ENCODE measurements at places on chromosomes 11 and 22.

GRCh38 chr11:119282495-119282894 lies 34.4 kb downstream of the MCAM start:
- no peak for DNase-seq

- no peak for DNase-seq
Observed at GRCh38 chr11:96014217-96014616, 90.3 kb upstream of the MTMR2 start.

- DNase-seq, result no peak
Observed at GRCh38 chr11:72396041-72396440, 38.3 kb downstream of the CLPB start.

DNA sequence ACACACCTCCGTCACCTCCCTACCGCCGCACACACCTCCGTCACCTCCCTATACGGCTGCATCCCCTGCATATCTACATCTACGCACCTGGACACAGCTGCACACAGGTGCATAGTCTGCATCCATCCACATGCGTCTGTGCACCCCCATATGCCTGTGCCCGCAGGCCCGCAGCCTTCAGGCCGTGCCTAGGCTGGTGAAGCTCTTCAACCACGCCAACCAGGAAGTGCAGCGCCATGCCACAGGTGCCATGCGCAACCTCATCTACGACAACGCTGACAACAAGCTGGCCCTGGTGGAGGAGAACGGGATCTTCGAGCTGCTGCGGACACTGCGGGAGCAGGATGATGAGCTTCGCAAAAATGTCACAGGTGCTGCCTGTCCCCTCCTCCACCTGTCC lies 4.8 kb downstream of the PKP3 start:
- DNase-seq, result no peak

DNA sequence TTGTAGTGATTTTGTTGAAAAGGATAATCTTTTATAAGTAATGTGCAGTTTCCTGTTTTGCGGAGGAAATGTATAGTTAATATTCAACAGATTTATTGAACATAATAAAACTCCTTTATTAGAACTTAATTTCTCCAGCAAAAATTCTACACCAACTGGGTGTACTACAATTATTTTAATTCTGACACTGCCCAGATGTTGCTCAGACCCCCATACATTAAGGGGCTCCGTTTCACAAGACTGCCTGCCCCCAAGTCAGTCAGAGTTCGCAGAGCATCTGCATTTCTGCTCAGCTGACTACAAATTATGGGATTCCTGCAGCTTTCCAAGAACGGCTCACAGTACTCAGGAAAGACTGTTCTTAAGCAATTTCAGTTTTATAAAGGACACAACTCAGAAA lies 6.2 kb downstream of the CEP57 start:
- DNase-seq, result no peak

DNA sequence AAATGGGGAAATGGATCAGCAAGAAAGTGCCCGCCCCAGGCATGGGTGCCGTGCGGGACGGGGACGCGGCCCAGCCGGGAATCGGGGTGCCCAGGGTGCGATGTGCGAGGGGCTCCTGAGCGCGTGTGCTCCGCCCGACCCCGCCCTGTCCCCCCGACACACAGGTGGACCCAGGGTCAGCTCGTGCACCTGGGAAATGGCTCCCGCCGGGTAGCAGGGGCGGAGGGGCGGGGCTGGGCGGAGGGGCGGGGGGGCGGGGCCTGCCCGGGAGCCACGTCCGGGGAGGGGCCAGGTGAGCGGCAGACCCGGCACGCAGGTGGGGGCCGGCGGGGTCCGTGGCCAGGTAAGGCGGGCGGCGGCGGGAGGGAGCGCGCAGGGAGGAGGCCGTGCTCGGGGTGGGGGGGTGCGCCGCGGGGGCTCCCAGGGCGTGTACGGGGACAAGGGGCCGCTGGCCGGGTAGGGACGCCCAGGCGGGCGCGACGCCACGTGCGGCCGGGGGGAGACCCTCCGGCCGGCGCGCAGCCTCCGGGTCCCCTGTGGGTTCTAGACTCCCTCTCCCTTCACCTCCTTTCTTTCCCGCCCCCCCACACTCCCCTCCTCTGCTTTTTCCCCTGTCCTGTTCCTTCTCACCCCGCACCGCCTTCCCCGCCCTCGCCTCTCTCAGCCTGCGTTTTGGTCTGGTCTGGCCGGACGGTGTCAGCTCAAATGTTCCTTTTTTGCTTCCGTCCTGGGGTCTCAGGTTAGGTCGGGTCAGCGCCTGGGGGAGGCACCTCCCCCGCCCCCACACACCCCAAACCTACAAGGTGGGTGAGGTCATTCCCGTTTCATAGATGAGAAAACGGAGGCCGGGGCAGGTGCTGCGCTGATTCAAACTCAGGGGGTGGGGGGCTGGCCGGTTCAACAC lies at the start of gene ARHGAP8:
Gene ARHGAP8 (plus strand): TSS at position 291 of the 904 bp plus-strand sequence. CDS start 33,953 bp downstream, outside the sequence.
- DNase-seq, result no peak

DNA sequence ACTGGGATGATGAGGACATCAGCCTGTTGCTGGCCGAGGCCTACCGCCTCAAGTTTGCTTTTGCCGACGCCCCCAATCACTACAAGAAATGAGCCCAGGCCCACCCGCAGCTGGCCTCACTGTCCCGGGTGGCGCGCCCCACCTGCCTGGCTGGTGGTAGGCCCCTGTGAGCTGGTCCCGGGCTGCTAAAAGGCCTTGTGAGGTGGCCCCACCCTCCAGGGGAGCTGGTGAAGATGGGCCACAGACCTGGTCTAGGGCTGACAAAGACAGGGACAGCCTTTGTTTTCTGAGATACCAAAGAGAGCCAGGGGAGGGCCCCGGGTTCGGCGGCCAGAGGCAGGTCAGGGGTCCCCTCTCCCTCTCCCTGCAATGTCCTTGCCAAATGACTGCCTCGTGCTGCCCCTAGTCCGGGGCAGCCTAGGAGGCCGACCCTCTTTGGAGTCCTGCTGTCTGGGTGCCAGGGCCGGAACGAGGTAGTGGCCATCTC lies 411.1 kb downstream of the TBC1D22A start:
- no peak for DNase-seq

GRCh38 chr22:44639891-44640617 lies 62.0 kb upstream of the PRR5 start:
- DNase-seq, result no peak

GRCh38 chr11:134355136-134355535 lies 23.3 kb downstream of the GLB1L2 start:
- DNase-seq, result no peak

DNA sequence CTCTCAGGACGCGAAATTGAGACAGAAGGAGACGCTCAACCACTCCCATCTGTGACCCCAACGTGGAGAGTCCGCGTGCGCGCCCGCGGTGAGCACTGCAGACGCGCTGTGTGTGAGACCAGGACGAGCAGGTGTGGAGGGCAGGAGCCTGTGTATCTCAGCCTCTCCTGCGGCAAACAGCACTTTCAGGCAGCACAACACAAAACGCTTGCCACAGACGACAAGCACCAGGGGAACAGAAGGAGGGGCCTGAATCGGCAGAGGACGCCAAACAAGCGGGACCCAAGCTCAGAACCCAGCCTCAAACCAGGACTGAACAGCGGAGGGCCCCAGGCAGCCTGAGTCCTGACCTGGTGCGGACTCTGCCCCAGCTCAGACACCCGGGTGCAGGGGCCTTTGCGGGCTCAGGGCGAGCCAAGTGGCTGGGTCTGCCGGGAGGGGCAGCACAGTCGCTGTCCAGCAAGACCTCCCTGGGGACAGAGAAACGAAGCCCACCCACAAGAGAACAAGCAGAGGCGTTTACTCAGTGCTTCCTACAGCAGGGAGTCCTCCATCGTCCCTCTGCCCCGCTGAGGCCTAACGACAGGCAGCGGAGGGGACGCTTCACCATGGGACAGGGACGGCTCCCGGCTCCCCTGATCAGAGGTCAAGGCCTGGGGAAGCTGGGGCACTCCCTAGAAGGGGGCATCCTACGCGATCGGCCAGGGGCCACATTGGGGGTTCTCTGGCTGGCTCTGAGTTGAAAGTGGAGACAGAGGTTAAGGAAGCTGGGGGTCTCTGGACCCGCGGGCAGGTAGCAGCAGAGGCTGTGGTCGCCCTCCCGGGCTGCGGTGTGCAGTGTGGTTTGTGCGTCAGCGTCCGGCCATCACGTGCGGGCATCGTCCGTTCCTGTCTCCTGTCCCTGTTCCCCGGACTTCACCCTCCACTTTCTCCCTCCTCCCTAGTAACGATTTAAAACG lies 560.8 kb downstream of the BRD1 start:
- DNase-seq, result no peak

DNA sequence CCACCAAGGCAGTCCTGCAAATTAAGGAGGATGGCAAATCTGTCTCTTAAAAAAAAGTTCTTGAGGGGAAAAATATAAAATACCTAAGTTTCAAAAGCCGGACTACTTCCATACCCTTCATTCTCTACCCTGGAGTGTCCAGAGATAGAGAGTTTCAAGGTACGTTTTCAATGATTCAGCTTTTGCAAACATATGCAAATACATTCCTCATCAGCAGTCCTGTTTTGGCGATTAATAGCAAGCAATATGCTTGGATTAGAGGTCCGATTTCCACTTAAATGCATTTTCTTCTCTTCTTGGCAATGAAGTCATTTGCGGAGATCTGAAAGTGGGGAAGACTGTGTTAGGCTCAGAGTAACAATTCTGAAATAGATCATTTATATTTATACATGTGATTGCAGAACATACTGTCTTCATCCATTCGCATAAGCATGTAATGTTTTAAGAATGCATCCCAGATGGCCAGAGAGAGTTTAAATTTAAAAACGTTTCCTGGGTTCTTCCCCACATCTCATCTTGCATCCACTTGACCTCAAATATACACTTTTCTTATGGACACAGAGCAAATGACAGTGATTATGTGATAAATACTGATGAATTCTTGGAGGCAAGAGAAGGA lies 13.8 kb upstream of the TFIP11 start:
- DNase-seq, result no peak

- DNase-seq, result no peak
Observed at GRCh38 chr11:92830377-92831155, 138.9 kb upstream of the MTNR1B start.

- no peak for DNase-seq
Observed at GRCh38 chr11:2777386-2777785, 77.6 kb upstream of the KCNQ1OT1 start.

- DNase-seq, result no peak
Observed at GRCh38 chr11:67119585-67120391, 725 bp downstream of the KDM2A start.

DNA sequence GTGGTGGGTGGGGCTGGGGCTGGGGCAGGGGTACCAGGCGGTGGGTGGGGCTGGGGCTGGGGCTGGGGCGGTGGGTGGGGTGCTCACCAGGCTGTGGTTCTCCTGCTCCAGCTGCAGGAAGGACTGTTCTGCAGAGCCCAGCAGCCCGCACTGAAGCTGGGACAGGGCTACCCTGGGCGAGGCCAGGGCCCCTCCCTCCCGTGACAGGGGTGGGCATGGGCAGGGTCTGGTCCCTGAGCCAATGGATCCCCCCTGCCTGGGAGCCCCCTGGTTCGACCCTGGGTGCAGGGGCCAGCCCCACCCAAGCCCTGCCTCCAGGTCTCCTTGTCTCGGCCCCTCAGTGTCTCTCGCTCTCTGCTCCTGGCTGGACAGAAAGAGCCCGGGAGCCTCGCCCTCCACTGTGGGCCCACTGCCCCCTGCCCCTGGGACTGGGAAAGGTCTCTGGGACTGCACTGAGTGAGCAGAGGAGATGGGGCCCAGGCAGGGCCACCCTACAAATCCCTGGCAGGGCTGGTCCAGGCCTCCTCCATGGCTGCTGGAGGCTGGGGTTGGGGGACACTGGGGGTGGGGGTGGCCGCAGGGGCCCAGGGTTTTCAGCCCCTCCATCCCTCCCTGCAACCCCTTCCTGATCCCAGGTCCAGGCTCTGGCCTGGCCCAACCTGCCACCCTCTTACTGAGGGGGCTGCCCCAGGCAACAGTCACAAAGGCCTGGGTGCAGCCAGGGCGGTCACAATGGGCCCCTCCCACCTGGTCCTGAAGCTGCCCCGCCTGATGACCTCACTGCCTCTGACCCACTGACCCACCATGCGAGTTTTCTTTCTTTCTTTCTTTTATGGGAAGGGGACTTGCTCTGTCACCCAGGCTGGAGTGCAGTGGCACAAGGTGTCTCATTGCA lies at the start of gene CCDC188:
Gene CCDC188 (minus strand): TSS at position 675 of the 895 bp plus-strand sequence. CDS start 69 bp downstream, at position 606.
- DNase-seq, result no peak

DNA sequence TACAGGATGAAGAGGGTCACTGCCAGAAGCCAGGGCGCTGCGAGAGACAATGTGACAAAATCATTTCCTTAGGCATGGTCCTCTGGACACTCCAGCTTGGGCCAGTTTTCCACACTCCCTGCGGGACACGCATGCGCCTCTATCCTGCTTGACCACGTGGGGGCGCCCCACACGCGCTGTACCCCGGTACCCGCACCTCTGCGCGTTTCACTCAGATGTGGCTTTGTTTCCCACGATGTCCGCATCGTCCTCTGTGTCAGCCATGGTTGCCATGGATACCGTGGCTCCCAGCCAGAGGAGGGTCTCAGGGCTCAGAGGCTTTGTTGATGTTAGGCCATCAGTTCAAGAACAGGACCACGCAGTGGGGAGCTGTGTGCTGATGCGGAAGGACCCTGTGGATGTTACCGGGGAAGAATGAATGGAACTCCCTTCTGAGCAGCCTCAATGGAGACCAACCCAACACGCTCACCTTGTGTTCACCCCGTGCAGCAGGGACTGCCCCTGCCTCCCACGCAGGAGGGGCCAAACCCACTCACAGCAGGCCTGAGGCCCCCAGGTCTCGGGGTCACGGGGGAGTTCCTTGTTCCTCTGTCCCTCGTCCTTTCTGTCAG lies 101.1 kb upstream of the SLC22A12 start:
- no peak for DNase-seq

DNA sequence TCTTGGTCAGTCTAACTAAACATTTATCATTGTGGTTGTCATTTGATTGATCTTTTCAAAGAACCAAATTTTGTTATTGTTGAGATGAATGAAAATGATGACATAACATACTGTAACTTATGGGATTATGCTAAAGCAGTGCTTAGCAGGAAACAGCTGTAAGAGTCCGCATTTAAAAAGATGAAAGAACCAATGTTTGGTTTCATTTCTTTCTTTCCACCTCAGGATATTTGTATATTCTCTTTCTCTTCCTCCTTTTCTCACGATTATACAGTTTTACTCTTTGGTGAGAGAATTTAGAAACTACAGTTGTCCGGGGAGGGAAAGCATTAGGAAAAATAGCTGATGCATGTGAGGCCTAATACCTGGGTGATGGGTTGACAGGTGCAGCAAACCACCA lies 23.1 kb downstream of the PIH1D2 start:
- DNase-seq, result no peak

GRCh38 chr11:104652996-104653395 lies 245.3 kb downstream of the CASP12 start:
- DNase-seq, result no peak

GRCh38 chr11:123603666-123604065 lies 50.8 kb downstream of the SCN3B start:
- no peak for DNase-seq
